Muscle of leg (tissue), 16 donors: ENCODE measurements at places on chromosomes 11 and 22. TPM values are rescaled to one million over a fixed set of nuclear protein-coding genes. Genes with fewer than 3 reads are reported as not detected.

The KRTAP5-9 gene
- total RNA-seq: not detected

The WNT11 gene
- total RNA-seq: 24.8 TPM

The RHBDD3 gene
- total RNA-seq: 22.4 TPM

DNA sequence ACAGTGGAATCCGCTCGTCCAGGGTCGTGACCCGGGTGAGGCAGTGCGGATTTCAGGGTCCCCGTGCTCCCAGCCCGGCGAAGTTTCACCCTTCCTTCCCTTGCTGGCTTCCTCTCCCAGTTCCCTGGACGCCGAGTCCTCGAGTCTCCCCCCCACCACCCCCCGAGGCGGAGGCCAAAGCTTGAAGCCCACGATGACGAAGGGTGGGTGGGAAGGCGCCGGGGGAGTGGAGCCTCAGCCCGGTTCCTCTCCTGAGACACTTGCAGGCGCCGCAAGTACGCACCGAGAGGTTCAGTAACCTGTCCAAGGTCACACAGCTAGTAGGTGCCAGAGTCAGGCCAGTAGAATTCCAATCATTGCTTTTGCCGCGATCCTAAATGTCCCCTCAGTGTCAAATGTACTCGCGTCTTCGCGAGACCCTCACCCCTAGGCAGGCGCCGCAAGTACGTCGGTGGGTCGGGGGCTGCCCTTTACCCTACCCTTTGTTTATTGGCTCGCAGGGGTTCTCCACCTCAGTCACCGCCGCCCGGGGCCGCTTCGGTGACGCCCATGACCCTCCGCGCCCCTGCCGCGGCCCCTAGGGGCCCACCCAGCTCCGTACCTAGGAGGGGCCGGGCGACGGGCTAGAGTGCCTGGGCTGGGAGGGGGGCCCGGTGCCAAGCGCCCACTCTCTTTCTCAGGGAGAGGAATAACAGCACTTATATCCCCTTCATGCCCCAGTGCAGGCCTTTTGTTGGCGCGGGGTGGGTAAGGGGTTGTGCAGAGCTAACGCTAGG lies 5.7 kb upstream of the CHRM1 start:
- no peak overlapping the region for H3K4me3 ChIP-seq
- no peaks in the 10 kb centered on the region for H3K36me3 ChIP-seq
- no peak for DNase-seq
- H3K4me1 ChIP-seq: peaks cover 68% of the 10 kb centered on the region
- peaks cover 70% of the 10 kb centered on the region for H3K27me3 ChIP-seq
- no peak overlapping the region for H3K27ac ChIP-seq

DNA sequence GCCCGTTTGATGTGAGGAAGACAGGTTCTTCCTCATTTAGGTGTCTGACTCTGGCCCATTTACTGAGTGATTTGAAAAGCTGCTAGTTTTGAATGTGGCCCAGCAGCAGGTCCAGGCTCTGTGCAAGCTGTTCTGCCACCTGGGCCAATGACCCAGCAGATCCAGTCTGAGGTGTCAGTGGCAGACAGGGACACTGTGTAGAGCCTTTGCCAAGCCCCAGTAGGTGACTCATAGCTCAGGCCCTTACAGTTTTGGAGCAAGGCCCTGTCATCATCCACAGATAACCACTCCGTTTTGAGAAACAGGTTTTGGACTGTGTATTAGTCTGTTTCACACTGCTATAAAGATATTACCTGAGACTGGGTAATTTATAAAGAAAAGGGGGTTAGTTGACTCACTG lies 23.9 kb downstream of the TSPAN32 start:
- no peak overlapping the region for H3K27ac ChIP-seq
- no peaks in the 10 kb centered on the region for H3K4me1 ChIP-seq
- H3K36me3 ChIP-seq: no peaks in the 10 kb centered on the region
- no peak overlapping the region for H3K4me3 ChIP-seq
- DNase-seq: no peak

GRCh38 chr11:32006799-32007388 lies 84.0 kb upstream of the RCN1 start:
- peak; percentile 39 for DNase-seq
- peaks cover 17% of the 10 kb centered on the region for H3K27me3 ChIP-seq
- H3K4me3 ChIP-seq: no peak overlapping the region
- no peak overlapping the region for H3K27ac ChIP-seq
- H3K36me3 ChIP-seq: no peaks in the 10 kb centered on the region
- H3K4me1 ChIP-seq: peaks cover 1% of the 10 kb centered on the region

DNA sequence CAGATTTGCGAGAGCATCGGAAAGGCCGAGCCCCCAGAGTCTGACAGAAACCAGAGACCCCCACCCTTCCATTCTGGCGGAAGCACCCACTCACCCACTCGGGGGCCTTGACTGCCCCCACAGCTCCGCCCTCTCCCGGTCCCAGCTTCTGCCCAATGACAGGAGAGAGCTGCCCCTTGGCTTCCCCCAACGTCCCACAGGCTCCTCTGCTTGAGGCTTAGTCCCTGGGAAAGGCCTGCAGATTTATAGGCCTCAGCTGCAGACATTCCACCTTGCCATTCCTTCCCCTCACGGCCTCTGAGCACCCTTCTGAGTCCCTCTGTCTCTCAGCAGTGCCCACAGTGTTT lies 125.0 kb upstream of the NCAM1 start:
- no peak overlapping the region for H3K4me3 ChIP-seq
- peak overlapping the region; percentile 57 for H3K27ac ChIP-seq
- H3K4me1 ChIP-seq: peaks cover 34% of the 10 kb centered on the region
- DNase-seq: no peak
- no peaks in the 10 kb centered on the region for H3K36me3 ChIP-seq

DNA sequence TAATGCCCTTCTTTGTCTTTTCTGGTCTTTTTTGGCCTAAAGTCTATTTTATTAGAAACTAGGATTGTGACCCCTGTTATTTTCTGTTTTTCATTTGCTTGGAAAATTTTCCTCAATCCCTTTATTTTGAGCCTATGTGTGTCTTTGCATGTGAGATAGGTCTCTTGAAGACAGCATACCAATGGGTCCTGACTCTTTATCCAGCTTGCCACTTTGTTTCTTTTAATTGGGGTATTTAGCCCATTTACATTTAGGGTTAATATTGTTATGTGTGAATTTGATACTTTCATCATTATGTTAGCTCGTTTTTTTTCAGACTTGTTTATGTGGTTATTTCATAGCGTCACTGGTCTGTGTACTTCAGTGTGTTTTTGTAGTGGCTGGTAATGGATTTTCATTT lies 682.6 kb downstream of the JRKL start:
- H3K4me1 ChIP-seq: no peaks in the 10 kb centered on the region
- H3K27ac ChIP-seq: no peak overlapping the region
- H3K27me3 ChIP-seq: no peaks in the 10 kb centered on the region
- no peak for DNase-seq
- no peak overlapping the region for H3K4me3 ChIP-seq
- no peaks in the 10 kb centered on the region for H3K36me3 ChIP-seq

DNA sequence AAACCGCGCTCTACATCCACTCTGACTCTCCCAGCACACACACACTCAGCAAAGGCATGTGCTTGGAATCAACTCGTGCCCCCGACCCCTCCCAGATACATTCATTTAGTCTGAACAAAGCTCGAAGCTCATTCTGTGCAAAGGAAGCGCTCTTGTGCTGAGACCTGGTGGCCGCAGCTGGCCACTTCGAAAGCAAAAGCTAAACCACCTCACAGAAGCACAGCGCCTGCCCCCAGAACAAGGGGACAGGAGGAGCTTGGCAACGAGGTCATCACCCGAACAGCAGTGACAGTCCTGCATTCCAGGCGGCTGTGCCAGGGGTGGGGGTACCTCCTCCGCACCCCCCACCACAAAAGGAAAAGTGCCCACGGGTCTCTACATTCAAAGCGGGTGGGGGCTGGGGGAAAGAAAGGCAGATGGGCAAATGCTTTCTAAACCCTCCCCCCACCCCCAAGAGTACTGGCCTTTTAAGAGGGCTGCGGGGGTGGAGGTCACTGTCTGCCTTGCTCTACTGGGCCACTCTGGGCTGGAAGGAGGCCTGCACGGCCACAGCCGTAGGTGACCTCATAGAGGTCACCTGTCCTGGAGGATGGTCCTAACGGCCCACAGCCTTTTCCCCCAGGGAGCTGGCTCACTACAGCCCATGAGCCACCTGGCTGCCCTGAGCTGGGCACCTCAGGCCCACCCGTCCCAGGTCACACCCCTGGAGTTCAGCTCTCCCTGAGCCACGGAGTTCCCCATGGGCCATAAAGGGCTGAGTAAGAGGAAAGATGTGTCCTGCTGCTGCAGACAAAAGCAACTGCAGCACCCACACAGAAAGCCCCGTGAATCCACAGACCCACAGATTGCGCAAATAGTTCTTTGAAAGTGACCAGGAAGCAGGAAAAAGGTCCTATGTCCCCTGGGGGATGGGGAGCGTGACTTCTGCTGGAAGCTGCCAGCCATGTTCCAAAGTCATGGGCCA lies 21.3 kb downstream of the CBX7 start:
- peak; percentile 61 for DNase-seq
- H3K27ac ChIP-seq: no peak overlapping the region
- H3K4me1 ChIP-seq: peaks cover 12% of the 10 kb centered on the region
- no peak overlapping the region for H3K4me3 ChIP-seq
- H3K27me3 ChIP-seq: no peaks in the 10 kb centered on the region
